ENCODE measurements at places on chromosomes 12 and 14. TPM values are rescaled to one million over a fixed set of nuclear protein-coding genes. Genes with fewer than 3 reads are reported as not detected.
A peak's percentile ranks its signal among the peaks of the same experiment; 100 is the strongest.

SMIM41 gene
- total RNA-seq = not detected

DNA sequence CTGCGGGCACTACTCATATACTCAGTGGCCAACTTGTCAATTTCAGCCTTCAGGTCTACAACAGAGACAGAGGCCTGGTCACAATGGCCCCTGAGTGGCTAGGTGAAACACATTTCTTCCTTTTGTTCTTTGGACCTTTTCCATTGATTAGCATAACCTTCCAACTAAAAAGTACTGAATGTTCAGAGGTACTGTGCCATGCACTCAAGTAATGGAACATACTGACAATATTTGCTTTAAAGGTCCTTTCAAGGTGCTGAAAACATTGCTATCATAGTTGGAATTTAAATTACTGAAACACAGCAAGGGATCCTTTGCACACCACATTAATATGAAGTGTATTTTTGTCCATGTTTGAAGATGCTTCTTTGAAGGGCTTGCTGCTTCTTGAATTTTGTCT, 6.1 kb upstream of the ACRBP start:
- DNase-seq = no peak

DNA sequence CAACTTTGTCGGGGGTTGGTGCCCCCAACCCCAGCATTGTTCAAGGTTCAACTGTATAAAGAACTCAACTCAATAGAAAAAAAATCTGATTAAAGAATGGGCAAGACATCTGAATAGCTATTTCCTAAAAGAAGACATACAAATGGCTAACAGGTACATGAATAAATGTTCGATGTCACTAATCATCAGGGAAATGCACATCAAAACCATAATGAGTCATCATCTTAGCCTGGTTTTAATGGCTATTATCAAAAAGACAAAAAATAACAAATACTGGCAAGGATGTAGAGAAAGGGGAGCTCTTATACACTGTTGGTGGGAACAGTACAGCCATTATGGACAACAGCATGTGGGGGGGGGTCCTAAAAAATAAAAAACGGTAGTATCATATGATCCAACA, 28.7 kb downstream of the NPAS3 start:
- DNase-seq = no peak

GON7 gene
- 14.3 TPM for total RNA-seq

MYO1H gene
- total RNA-seq = not detected

- DNase-seq = no peak
Observed at GRCh38 chr12:105681341-105681740, 350.9 kb downstream of the C12orf75 start.

- DNase-seq = no peak
Observed at GRCh38 chr12:102172436-102172835, 25.2 kb downstream of the PMCH start.

PRPH gene
- total RNA-seq = 0.70 TPM

RFX4 gene
- total RNA-seq = 52.1 TPM

PTPRQ gene
- total RNA-seq = not detected

GRCh38 chr14:58669556-58670200, 31.9 kb downstream of the DACT1 start:
- DNase-seq = no peak

RASSF3 gene
- total RNA-seq = 19.0 TPM

DNA sequence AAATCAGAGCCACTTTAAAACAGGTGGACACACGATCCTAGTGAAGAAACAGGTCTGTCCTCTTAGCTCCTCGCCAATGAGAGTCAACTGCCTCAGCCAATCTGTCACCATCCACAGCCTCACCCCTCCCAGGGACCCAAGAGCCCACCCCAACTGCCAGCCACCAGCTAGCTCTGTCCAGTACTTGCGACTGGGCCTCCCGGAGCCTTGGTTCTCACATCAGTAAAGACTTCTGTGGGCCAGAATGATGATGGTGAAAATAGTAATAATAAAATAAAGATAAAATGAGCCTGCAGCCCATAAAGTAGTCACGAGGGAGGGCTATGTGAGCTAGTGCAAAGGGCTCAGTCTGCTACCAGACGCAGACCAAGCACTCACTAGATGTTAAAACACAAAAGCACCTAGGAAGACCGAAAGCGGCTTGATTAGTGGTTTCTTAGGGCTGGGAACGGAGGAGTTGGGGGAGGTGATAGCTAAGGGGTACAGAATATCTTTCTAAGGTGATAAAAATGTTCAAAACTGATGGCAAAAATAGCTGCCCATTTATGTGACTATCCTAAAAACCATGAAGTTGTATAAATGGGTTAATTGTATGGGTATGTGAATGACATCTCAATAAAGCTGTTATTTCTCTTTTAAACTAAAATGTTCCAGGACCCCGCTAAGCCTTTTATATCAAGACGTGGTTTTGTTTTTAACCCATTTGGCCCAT, 39.8 kb downstream of the ACTN1 start:
- no peak for DNase-seq

GRCh38 chr14:50778721-50779483, 52.1 kb downstream of the NIN start:
- DNase-seq = no peak

DNA sequence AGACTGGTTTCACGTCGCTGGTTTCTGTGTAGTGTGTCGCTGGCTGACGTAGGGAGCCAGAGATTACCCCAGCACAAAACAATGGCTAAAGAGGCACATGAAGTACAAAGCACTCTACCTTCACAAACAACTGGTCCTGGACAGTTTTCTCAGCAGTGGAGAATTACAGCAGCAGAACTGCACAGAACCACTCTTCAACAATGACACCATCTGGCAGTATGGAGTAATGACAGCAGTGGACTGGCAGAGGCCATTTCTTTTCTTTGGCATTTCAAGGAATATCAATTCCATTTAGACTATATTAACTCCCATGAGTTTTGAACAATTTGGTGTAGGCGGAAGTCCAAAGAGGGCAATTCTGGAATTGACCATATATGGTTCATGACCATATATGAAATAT, 1074.1 kb downstream of the AACS start:
- no peak for DNase-seq

DNA sequence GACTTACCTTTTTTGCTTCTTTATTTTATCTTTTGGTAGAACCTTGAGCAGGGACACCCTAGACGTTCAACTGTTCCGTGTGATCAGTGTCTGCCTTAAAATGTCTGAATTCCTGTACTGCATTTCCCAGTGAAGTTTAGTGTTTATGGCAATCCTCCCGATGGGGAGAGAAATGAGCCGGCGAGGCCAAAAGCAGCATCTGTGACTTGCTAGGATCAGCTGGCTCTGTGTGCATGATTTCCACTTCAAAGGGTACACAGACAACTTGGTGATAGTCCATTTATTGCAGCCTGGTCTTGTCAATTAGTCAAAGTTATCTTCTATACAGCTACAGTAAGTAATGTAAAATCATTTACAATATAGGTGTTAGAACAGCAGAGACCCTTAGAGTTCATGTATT, 768.5 kb downstream of the DIO2 start:
- no peak for DNase-seq

DNA sequence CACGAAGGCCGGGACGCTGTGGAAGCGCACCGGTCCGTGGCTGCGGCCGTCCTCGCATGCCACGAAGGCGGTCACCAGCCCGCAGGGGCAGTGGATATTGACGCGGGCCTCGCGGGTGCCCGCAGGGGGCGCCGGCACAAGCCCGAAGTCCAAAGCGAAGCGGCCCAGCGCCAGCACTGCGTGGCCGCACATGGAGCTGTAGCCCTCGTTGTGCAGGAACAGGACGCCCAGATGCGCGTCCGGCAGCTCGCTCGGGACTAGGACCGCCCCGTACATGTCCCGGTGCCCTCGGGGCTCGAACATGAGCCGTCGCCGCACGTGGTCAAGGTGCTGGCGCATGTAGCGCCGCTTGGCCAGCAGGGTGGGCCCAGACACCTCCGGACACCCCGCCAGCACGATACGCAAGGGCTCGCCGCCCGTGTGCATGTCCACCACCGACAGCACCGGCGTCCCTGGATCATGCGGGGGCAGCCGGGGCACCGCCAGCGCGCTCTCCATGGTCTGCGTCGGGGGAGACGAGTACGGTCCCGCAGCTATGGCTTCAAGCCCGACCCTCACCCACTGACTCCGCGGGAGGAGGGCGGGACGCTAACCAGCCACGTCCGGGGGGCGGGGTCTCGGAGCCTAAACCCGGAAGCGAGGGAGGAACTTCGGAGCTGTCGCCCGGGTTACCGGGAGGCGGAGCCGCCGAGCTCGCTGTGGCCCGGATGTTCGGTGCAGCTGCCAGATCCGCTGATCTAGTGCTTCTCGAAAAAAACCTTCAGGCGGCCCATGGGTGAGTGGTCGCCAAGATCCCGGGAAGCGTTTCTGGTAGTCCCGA, at the start of the genes JKAMP and L3HYPDH:
Gene JKAMP (plus strand): TSS at position 699 of the 820 bp plus-strand sequence. CDS start 73 bp downstream, at position 772.
Gene L3HYPDH (minus strand): TSS at position 590 of the 820 bp plus-strand sequence. CDS start 92 bp downstream, at position 498.
- peak; percentile 97 for DNase-seq

DNA sequence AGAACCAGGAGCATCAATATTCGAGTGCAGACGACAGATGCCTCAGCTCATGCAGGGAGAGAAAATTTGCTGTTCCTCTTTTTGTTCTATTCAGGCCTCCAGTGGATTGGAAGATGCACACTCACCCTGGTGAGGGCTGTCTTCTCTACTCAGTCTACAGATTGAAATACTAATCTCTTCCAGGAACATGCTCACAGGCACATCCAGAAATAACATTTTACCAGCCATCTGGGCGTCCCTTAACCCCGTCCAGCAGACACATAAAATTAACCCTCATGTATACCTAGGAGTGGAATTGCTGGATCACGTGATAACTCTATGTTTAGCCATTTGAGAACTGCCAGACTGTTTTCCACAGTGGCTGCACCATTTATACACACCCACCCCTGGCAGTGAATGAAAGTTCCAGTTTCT, 4.5 kb upstream of the OAS2 start:
- DNase-seq = no peak

DNA sequence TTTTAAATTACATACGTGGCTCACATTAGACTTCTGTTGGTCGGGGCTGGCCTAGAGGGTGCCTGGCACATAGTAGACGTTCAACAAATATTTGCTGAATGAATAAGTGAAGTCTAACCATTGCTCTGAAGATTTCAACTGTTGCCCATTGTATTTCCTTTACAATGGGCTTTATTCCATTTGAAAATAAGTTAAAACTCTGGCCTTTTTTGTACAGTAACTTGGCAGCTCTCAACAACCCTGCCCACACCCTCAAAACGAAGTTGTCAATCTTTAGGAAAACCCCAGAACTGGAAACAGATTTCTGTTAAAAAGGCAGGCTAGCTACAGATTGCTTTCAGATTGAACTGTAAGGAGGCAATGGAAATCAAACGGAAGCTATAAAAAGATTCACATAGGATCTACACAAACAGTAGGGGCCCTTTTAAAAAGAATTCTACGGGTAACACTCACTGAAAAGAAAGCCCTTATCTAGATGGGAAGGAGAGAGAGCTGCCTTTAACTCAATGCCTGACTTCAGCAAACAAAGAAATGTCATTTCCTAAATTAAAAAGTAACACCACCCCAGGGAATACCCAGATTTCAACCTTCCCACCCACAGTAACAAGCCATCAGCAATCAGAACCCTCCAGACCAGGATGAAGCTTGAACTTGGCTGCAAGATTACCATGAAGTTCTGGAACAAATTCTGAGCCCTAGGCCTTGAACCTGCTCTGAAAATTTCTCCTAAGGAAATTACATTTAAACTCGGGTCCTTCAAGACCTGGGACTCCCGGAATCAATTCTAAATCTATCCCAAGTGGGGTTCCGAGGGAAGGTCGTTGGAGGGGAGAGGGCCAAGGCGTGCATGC, 1.4 kb downstream of the WSB2 start:
- no peak for DNase-seq

GRCh38 chr14:42378274-42378673, 771.6 kb downstream of the LRFN5 start:
- no peak for DNase-seq

DNA sequence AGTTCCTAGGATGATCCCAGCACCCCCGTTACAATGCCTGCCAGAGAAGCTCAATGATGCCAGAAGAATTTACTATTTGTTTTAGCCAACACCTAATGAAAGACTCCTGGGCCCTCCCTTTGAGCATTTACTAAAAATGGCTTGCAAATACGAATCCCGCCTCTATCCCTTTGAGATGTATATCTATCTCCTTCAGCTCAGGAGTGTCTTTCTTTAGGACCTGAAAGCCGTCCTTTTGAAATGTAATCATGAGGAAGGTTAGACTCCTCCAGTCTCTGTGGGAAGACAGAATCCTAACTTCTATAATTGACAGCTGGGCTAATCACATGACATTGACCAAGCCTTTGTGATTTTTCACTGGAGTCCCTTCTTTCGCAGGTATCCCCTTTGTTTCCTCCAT, 19.2 kb upstream of the DYNC1H1 start:
- DNase-seq = no peak

GRCh38 chr12:93483151-93483807, 16.0 kb downstream of the MRPL42 start:
- DNase-seq = no peak

- no peak for DNase-seq
Observed at GRCh38 chr12:50533971-50534370, 29.2 kb downstream of the DIP2B start.

VCPKMT gene
- 13.1 TPM for total RNA-seq

Measured in neural crest cell (in vitro differentiated cells).